ENCODE measurements at places on chromosomes 1 and 21.

GRCh38 chr1:158003406-158003800 is 10.0 kb downstream of the KIRREL1 start:
- DNase-seq, result no peak

GRCh38 chr1:115980998-115981993 is 5.0 kb downstream of the SLC22A15 start:
- DNase-seq, result no peak

DNA sequence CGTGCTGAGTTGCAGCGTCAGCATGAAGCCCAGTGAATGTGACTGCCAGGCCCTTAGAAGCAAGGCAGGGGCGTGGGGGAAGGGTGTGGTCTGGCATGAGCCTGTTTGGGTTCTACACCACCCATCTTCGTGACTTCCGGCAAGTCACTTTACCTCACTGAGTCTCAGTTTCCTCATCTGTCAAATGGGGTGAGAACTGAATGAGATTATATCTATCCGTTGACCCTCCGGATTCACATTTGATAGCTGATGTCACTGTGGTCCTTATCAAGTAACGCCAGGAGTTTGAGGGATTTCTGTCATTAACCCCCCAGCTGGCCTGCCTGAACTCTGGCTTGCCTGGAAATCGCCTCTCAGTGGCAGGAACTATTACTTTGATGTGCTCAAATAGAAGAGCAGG is 15.6 kb downstream of the MRPL37 start:
- no peak for DNase-seq

DNA sequence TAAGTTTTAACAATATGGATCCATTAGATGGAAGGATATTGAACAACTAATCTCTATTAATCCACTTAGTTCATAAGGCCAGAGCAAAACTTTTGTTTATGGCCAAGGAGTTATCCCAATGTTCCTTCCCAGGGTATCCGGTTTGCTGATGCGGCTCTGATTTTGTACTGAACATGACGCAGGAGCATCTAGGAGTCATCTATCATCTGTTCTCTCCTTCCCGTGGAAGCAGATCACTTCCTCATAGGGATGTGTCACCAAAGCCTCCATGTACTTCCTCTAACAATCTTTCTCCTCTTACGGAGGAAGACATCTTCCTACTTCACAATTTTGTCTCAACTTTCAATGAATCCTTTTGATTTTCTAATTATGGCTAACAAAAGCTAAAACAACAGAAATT is 206.6 kb downstream of the APP start:
- DNase-seq, result no peak

DNA sequence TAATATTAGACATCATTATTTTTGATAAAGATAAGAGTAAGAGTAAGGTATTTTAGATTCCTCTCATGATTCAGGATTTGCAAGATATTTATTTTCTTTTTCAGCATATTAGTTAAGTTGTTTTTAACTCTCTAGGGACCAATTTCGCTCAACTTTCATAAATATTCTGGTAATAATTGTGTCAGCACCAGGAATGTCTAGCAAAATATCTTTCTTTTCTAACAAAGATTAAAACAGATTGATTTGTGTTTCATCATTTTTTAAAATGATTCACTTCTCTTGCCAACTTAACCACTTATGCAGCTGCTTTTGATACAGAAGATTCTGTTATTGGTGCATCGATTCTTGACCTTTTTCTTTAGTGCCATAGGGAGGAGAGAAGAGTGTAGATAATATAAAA is 172.8 kb upstream of the PTGFR start:
- DNase-seq, result no peak

DNA sequence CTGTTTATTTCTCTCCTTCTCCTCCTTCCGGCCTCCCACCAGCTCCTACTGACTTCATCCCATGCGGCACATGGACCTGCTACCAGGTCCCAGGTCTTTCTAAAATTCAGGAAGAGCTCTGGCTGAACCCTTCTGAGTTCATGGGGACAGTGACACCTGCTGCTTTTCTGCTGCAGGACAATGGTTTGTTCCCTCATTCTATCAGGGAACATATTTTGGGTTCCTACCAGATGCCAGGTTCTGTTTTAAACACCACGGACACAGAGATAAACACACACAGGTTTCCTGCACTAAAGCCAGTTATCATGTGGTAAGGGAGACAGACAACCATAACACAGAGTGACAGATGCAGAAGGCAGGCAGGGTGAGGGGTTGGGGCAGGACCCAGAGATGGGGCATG is 114.0 kb upstream of the RAB4A start:
- DNase-seq, result no peak

GRCh38 chr1:45035631-45036301 is 23.7 kb downstream of the UROD start:
- DNase-seq, result no peak

All from NCI-H1436 treated with DMSO at 0.1 percent for 48 hours (cell line).